ENCODE measurements at places on chromosomes 2 and 18.

DNA sequence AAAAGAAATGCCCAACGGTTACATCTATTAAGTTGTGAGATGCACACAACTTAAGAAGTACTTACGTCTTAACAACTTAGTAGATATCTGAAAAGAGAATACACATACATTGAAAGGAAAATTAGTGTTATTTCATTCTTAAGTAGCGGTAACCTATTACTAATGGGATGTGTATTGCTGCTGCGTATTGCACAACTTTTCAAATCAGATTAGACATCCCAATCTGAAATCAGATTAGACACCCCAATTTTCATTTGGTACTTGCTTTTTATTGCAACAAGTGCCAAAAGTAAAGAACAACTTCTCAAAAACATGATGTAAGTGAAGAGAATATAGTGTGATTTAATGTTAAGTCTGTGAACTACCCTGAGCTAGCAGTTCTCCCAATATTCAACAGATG is 155.5 kb downstream of the DSC3 start:
- no peak for DNase-seq

GRCh38 chr2:177881008-177881747 is 191.4 kb downstream of the PDE11A start:
- DNase-seq = no peak

DNA sequence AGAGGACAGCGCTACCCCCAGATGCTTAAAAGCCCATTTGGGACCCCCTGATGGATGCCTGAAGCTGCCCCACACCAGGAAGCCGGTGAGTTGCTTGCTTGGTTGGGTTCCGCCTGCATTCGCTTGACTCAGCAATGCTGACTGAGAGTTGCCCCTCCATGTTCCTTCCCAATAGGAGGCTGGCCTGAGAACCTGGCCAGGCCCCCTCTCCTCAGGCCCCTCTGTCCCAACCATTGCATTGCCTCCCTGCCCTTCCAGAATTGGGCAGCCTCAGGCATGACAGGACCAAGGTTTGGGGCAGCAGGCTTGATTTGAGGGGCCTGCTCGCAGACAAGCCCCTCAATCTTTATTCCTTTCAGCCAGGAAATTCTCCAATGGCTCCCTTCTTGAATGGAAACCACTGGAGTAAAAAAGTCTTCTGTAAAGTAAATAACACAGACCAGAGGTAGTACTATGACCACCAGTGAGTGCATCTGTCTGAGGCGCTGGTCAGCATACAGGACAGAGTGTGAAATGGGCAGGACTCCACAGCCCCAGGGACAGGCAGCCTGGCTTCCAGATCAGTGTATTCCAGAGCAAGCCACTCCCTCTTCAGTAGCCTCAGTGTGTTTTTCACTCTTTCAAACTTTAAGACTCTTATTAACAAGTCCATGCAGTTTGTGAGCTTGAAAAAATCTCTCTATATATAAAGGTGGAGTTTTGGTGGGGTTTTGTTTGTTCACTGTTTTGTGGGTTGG is 104.7 kb downstream of the C1QL2 start:
- DNase-seq = no peak

GRCh38 chr2:119630121-119630520 is 48.9 kb upstream of the TMEM177 start:
- DNase-seq = no peak

GRCh38 chr2:96098900-96099590 is 17.3 kb downstream of the ADRA2B start:
- DNase-seq = no peak

DNA sequence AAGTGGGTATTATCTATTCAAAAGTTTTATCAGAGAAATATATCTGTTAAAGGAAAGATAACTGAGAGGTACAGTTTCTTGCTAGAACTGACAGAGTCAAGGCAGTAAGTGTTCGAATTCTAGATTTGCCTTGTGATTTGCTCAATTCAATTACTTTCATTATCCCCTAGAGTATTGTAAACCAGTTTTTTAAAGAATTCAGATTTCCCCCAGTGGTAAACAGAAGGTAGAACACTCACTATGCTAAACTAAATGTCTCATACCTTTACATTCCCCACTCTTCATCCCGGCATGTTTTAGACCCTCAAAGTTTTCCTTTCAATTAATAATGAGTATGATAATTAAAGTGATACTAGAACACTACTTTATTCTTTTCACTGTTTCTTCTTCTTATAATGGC is 28.6 kb downstream of the TTC21B start:
- DNase-seq = no peak

DNA sequence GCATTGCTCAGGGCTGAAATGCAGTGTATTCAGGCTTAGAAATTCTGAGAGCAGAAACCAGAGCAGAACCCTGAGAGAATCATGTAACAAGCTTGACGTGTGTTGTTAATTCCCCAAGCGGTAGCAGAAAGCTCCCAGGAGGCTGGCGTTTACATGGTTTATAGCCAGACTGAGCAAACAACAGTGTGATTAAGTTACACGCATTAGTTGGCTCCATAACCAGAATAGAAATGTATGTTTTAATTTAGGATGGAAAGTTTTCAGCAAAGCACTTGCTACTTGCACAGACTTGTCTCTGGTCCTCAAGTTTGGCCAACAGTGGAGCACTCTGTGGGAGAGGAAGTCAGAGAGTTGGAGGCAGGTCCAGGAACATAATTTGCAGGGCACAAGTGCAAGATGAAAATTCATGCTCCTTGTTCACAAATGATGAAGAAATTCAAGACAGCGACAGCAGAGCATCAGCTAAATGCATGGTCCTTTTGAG is 69.3 kb downstream of the MAPK4 start:
- DNase-seq = no peak

- no peak for DNase-seq
These were observed 51.0 kb upstream of the EML4 start for GRCh38 chr2:42117923-42118753.

DNA sequence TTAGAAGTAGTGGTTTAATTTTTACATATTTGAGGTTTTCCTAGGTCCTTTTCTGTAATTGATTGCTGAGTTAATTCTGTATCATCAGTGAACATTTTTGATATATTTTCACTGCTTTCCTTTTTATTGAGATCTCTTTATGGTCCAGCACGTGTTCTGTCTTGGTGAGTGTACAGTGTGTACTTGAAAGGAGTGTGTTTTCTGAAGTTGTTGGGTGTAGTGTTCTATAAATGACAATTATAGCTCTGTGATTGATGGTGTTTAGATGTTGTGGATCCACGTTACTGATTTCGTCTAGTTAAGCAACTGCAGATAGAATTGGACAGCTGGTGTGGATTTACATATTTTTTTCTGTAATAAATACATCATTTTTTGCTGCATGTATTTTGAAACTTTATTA is 32.7 kb downstream of the AGFG1 start:
- DNase-seq = no peak

- no peak for DNase-seq
These were observed 406.9 kb downstream of the DCDC2C start for GRCh38 chr2:4110273-4110672.

- DNase-seq = no peak
These were observed 112.5 kb upstream of the ASB18 start for GRCh38 chr2:236376566-236377244.

DNA sequence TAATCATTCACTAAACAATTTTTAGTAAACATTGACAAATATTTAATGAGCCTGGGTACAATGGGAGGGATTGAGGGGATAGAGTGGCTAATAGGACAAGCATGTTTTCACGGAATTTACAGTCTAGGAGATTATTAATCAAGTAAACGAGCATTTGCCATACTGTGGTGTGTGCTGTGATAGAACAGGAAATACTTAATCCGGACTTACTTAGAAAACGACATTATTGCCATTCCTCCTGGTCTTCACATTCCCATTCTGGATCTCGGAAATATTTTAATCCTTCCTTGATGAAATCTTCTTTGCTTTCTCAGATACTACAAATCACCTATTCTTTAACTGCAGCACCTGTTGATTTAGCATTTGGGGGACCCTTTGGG is 905 bp downstream of the TTLL4 start:
- no peak for DNase-seq

DNA sequence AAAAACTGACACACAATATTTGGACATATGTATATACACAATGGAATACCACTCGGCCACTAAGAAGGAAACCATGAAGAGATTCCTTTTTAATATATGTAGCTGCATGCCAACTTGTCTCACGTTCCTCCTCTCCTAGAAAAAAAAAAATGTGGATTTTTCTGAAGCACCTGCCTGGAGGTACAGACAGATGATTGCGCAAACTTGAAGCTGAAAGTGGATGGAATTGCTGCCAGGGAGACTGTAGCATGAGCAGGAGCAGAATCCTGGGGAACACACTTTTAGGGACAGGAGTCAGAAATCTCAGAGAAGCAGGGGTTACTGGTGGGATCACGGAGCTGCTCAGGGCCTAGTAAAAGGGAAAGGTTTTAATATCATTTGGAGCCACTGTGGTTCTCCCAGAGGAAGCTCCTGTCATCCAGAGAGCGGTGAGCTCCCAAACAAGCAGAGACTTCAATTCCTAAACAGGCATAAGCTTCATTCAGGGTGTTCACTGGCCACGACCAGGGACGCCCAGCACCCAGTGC is 640 bp upstream of the SPR start:
- DNase-seq = no peak

GRCh38 chr18:48034651-48035555 is 104.4 kb upstream of the SMAD2 start:
- no peak for DNase-seq

GRCh38 chr18:50127516-50128210 is 67.3 kb downstream of the MYO5B start:
- no peak for DNase-seq

DNA sequence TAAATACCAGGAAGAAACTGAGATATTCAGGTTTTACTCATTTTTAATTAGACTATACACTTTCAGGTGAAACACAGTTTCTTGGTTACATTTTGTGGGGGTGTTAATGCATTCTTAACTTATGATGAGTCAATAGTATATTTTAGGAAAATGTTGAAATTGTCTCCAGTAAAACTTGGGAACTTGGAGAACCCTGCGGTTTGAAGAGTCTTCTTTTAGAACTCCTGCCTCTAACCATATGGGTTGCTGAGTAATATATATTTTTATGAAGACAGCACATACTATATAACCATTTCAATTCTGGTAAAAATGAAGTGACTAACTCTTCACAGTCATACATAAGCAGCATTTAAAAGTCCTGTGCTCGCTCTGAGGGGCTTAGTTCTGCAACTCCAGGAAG is 308.2 kb upstream of the LRATD1 start:
- DNase-seq = no peak

DNA sequence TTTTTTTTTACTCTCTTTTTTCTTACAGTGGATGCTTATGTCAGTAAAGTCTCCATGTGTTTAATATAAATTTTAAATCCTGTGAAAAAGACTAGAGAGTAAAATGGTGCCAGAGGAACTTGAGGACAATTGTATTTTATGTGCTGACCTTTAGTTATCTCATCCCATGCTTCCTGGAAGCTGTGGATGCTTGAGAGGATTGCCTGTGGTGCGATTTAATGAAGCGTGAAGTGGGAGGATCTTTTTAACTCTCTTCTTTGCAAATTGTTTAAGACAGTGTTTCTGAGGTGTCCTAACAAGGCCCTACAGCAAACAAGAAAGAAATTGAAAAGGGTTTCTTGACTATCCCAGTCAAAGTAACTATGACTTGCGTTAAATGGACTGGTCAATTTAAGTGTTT is 84.2 kb downstream of the DTNA start:
- no peak for DNase-seq

GRCh38 chr18:78918707-78919106 is 60.9 kb upstream of the SALL3 start:
- DNase-seq = no peak

Measured in HuH-7.5 (cell line).